Hippocampal formation (tissue), 2 donors: ENCODE measurements at places on chromosomes 16 and 17.

DNA sequence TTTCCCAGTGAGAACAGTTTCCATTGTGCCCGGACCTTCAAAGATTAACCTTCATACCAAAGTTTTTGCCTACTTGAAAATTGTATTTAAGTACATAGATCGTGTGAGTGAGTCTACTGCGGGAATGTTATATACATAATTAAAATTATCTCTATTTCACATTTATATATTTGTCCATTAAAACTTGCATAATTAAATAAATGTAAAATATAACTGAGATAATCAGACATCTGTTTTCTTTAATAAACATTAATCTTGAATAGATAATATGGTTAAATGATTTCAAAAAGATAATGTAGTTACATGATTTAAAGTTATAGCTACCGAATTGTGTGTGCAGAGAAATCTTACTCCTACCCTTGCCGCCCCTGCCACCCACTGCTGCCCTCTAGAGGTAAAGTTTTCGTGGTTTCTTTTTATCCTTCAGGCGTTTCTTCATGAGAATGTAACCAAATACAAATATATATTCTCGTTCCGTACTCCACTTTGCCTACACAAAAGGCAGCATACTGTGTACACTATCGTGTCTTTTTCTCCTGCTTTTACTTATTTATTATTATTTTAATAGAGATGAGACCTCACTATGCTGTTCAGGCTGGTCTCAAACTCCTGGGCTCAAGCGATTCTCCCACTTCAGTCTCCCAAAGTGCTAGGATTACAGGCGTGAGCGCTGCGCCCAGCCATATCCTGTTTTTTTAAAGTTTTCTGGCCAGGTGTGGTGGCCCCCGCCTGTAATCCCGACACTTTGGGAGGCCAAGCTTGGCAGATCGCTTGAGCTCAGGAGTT is 35.6 kb downstream of the RPA1 start:
- no peak for DNase-seq

DNA sequence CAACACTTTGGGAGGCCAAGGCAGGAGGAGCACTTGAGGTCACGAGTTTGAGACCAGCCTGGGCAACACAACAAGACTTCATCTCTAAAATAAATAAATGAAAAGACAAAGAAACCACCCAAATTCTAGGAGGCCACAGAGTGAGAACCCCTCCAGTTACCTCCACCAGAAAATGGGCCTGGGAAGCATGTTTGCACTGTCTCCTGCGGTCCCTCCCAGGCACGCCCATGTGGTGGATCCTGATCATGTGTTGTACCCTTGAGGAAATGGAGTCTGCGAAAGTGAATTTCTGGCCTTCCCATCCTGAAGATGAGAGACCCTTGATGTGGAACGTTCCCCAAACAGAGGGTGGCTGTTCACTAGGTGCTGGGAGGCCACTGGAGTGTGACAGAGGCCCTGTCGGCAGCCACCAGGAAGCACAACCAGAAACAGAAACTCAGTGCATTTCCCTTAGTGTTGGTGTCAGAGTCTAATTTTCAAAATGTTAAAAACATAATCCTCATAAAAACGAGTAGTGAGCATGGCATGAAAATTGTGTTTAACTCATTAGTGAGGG is 19.2 kb upstream of the USP22 start:
- no peak for DNase-seq

DNA sequence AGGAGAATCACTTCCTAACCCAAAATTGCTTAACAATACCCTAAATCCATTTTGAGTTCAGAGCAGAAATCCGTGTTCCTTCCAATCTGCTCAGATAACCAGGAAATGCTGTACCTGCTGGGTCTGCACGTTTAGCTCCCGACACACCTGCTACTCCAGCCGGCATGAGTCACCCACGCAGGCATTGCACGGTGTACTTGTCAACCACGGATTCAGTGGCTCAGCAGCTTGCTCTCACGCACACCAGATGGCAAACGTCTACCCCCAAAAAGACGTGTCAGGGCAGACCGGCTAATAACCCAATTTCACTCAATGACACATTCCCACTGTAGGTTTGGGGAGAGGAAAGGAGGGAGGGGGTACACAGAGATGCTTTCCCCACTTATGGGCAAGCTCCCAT is 468.1 kb downstream of the SOX9 start:
- DNase-seq = no peak

- no peak for DNase-seq
Measured at GRCh38 chr16:50400967-50401348, 32.2 kb upstream of the BRD7 start.

DNA sequence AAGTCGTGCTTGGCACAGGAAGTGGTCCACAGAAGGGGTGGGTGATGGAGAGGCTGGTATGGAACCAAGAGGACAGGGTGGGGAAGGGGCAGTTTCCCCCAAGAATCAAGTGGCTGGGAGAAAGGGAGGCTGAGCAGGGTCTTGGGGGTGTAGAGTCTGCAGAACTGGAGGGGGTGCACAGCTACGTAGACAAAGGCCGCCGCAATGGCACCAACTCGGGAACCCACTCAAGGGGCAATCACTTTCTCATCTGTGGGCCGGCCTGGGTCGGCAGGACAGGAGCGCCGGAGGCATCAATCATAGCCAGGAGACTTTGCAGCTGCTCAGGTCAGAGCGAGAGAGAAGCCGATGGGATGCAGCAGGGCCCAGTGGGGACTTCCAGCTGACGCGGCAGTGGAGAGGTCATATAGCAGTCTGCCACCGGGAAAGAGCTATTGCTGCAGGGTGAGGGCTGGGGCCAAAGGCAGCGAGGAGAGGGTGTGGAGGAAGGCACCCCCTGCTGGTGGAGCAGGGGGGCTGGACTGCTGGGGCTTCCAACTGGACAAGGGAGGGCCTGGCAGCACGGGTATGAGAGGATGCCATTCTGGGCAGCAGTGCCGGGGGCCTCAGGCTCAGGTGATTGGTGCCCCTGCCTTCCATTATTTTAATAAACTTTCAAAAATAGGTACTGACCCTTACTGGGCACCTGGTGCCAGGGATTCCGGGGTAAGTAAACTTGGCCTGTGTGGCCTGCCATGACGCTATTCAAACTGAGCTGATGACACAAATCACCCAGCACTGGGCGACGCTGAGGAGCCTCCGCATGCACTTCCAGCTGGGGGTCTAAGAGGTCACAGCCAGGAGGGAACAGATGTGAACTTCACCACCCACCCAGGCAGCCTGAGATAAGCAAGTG is 52.5 kb upstream of the MTSS2 start:
- peak; percentile 32 for DNase-seq
